Naive thymus-derived CD8-positive, alpha-beta T cell (primary cell): ENCODE measurements at places on chromosomes 4 and X. TPM values are rescaled to one million over a fixed set of nuclear protein-coding genes. Genes with fewer than 3 reads are reported as not detected.

GRCh38 chr4:97517939-97518338 lies 625.3 kb downstream of the STPG2 start:
- no peak overlapping the region for H3K4me3 ChIP-seq
- DNase-seq = no peak
- H3K27me3 ChIP-seq = no peaks in the 10 kb centered on the region
- H3K4me1 ChIP-seq = no peaks in the 10 kb centered on the region
- H3K36me3 ChIP-seq = no peaks in the 10 kb centered on the region
- no peak overlapping the region for H3K27ac ChIP-seq

DNA sequence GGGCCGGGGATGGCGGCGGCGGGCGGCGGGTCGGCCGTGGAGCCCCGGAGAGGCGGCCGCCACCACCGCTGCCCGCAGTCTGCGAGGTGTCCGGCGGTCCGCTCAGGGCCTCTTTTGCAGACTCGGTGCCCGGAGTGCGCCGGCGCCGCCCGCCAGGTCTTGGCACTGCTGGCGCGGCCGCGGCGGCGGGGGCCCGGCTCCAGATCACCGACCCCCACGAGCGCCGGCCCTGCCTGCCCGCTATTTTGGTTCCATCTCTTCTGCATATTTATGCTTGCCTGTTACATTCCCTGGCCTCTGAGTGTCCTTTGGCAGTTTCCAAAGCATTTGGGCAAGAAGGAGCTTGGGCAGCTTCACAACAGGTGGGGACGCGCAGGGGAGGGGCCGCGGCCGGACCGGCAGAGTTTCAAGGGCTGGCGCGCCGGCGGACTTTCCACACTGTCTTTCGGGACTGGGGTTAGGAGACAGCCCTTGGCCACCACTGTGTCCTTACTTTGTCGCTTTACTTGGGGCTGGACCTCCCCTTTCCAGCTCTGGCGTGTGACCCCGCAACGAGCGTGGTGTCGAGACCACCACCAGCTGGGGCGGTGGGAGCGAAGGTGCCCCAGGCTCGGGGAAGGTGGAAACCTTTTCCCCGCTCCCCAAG lies 668 bp upstream of the TAPT1 start:
- H3K4me1 ChIP-seq = peaks cover 59% of the 10 kb centered on the region
- no peaks in the 10 kb centered on the region for H3K36me3 ChIP-seq
- DNase-seq = peak; percentile 37
- H3K27ac ChIP-seq = peak overlapping the region; percentile 95
- peak overlapping the region; percentile 91 for H3K4me3 ChIP-seq

DNA sequence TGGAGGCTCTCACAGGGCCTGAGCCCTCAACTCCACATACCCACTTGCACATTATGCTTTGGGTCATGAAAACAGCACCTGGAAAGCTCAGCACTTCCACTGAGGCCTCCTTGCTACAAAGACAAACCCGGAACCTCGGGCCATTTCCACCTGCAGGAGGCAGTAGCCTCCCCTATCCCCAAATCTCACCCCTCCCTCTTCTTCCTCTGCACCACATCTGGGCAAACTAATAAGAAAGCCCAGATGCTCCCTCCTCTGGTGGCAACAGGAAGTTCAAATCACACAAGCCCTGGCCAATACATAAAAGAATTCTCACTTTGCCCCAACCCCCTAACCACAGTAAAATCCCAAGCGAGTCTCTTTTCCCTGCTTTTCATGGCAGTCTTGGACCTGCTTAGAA lies 136.4 kb downstream of the MAPK10 start:
- no peaks in the 10 kb centered on the region for H3K27me3 ChIP-seq
- no peaks in the 10 kb centered on the region for H3K36me3 ChIP-seq
- DNase-seq = no peak
- no peak overlapping the region for H3K4me3 ChIP-seq

- DNase-seq = no peak
- H3K4me3 ChIP-seq = no peak overlapping the region
- no peak overlapping the region for H3K27ac ChIP-seq
- H3K36me3 ChIP-seq = no peaks in the 10 kb centered on the region
- no peaks in the 10 kb centered on the region for H3K27me3 ChIP-seq
These were observed 15.6 kb downstream of the PAQR3 start for GRCh38 chr4:78923464-78924312.

GRCh38 chr4:187555174-187555573 lies 440.4 kb upstream of the ZFP42 start:
- no peaks in the 10 kb centered on the region for H3K36me3 ChIP-seq
- DNase-seq = no peak
- H3K4me1 ChIP-seq = no peaks in the 10 kb centered on the region
- H3K27ac ChIP-seq = no peak overlapping the region

DNA sequence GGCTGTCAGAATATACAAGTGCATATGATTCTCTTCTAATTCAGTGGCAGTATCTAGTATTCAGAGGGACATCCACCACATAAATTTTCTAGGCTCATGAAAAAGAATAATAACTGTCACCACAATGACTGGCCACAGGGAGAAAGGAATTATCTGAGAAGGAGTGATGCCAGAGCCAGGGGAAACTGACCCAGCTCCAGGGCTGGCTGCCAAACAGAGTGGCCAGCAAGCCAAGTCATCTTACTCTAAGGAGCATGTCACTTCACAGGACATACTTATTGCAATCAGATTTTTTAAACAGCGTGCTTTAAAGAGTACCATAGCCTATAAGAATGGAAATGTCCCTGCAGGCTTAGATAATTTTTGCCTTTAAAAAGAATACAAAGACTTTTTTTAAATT lies 5.8 kb upstream of the SEPTIN11 start:
- DNase-seq = no peak
- H3K27me3 ChIP-seq = no peaks in the 10 kb centered on the region
- H3K4me1 ChIP-seq = peaks cover 8% of the 10 kb centered on the region
- no peak overlapping the region for H3K4me3 ChIP-seq

- H3K27ac ChIP-seq = no peak overlapping the region
- H3K4me1 ChIP-seq = no peaks in the 10 kb centered on the region
- DNase-seq = no peak
- H3K36me3 ChIP-seq = no peaks in the 10 kb centered on the region
These were observed 4.0 kb downstream of the SRPX start for GRCh38 chrX:38216642-38217041.

DNA sequence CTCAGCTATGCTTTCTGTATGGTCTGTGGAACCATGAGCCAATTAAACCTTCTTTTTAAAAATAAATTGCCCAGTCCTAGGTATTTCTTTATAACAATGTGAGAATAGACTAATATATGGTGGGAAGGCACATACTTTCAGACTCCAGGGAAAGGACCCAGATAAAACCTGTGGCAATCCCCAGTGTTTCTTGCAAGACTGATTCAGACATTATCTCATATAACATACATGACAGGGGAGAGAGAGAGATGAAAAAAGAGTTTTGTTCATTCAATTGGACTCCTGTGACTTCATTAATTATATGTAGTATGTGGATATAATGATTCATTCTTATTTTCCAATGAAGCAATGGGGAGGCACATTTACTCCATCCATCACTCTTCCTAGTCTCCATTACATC lies 291.4 kb upstream of the PRKX start:
- H3K27ac ChIP-seq = no peak overlapping the region
- no peak overlapping the region for H3K4me3 ChIP-seq
- no peak for DNase-seq
- peaks cover 11% of the 10 kb centered on the region for H3K27me3 ChIP-seq
- no peaks in the 10 kb centered on the region for H3K36me3 ChIP-seq

DNA sequence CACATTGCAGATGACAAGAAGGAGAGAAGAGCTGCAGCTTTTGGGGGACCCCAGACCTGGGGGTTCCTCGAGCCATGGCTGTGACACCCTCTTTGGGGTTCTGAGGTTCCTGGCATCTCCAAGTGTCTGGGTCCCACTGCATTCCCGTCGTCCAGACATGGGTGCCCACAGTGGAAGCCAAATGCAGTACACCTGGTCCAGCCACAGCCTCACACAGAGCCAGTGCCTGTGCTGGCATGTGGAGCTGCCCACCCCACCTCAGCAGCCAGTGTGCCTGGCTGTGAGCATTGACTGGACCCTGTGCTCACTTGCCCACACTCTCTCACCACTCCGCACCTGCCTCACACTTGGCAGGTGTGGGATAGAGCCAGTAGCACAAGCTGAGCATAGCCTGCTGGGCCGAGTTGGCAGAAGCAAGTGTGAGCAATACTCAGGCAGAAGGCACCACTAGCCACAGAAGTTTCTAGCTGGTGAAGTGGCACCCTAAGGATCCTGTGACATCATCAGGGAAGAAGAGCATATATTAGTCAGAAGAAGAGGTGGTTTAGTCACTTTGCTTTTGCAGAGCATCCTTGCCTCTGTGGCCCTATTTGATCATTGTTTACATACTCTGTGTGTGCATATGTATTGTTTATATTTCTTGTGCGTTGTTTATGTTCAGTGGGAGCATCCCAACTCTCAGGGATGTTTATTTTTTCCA lies 65.0 kb upstream of the MAGEB2 start:
- no peak overlapping the region for H3K4me3 ChIP-seq
- no peak for DNase-seq
- H3K36me3 ChIP-seq = no peaks in the 10 kb centered on the region
- no peaks in the 10 kb centered on the region for H3K4me1 ChIP-seq

DNA sequence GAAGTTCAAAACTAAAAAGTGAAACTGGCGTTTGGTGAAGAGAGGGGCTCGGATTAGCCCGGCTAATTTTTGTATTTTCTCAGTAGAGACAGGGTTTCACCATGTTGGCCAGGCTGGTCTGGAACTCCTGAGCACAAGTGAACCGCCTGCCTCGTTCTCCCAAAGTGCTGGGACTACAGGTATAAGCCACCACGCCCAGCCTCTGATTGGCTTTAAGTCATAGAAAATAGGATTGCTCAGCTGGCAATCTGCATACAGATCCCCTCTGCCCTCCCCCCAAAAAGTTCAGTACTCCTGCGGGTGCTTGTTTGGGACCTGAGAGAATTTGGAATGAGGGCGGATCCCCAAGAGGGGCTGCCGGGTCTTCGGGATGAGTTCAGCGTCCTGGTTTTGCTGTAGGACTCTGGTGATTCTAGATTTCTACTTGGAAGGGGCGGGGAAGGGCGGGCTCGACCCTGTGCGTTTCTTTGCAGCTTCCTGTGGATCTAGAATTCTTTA lies 537 bp upstream of the PRKX start:
- H3K4me3 ChIP-seq = peak overlapping the region; percentile 81
- H3K27ac ChIP-seq = peak overlapping the region; percentile 89
- no peaks in the 10 kb centered on the region for H3K27me3 ChIP-seq
- peaks cover 23% of the 10 kb centered on the region for H3K4me1 ChIP-seq
- no peak for DNase-seq

GRCh38 chrX:28946846-28947245 lies 359.6 kb downstream of the IL1RAPL1 start:
- H3K27ac ChIP-seq = no peak overlapping the region
- no peaks in the 10 kb centered on the region for H3K4me1 ChIP-seq
- H3K36me3 ChIP-seq = no peaks in the 10 kb centered on the region
- no peak overlapping the region for H3K4me3 ChIP-seq

DNA sequence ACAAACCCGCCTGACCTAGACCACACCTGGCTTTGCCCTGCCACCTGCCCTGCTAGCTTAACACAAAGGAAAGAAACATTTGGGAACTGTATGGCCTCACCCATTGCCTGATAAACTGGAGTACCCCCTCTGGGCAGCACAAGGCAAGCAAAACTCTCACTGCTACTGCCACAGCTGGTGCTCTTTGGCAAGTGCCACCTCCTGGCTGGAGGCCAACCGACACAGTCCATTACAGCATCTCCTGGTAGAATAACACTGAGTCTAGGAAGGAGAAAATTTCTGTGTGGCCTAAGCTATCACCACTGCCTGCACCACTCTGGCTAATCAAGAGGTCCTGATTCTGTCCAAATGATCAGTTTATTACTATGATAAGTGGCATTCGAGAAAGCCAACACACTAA lies 18.9 kb upstream of the SPANXN3 start:
- H3K36me3 ChIP-seq = no peaks in the 10 kb centered on the region
- no peaks in the 10 kb centered on the region for H3K27me3 ChIP-seq
- no peak overlapping the region for H3K4me3 ChIP-seq
- no peaks in the 10 kb centered on the region for H3K4me1 ChIP-seq

DNA sequence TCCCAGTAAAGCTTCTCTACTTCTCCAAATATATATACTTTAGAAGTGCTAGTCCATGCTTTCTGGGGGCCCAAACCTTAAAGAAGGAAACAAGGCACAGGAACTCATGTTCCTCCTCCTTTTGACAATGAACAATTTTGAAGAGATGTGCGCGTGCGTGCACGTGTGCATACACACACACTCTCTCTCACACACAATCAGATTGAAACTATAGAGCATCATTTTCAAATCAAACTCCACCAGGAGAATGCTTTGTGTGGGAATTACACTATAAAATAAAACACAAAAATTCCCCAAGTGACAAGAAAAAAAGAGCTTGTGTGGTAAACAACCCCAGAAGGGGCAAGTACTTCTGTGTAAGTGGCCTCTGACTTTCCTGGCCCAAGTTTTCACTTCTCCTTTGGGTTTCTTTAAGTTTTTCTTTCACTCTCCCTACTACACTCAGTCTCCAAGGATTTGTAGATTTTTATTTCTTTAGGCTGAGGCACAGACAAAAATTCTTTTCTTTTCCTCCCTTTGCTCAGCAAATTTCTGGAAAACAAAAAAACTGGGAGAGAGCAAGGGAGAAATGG lies 46.6 kb upstream of the SHISA3 start:
- H3K4me1 ChIP-seq = no peaks in the 10 kb centered on the region
- H3K27ac ChIP-seq = no peak overlapping the region
- H3K36me3 ChIP-seq = no peaks in the 10 kb centered on the region
- peaks cover 26% of the 10 kb centered on the region for H3K27me3 ChIP-seq
- DNase-seq = no peak

- DNase-seq = no peak
- H3K27me3 ChIP-seq = peaks cover 12% of the 10 kb centered on the region
- no peak overlapping the region for H3K27ac ChIP-seq
These were observed 91.7 kb upstream of the PHOX2B start for GRCh38 chr4:41839916-41840854.

DNA sequence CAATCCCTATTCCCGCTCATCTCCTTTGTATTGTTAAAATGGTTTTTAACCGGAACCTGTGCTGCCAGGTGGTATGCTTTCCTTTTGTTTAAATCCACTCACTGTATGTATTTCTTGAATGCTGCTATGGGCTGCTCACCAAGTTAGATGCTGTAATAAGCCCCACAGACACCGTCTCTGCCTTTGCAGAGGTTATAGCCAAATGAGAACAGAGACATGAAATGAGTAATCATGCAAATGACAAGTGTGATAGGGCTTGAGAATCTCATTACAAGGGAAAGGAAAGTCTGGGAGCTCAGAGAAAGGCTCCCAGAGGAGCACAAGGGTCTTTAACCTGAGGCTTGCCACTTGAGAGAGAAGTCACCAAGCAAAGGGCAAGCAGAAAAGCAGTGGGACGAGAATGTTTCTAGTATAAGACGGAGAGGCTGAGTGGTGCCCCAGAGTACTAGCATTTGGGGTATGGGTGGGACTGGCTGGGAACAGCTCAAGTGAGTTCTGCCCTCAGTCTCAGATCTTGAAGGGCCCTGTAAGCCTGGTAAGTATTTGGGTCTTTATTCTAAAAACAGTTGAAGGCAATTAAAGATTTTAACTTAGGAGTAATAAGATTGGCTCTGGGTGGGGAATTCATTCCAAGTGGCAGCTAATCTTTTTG lies 110.8 kb upstream of the H2AZ1 start:
- no peak for DNase-seq
- H3K27ac ChIP-seq = no peak overlapping the region
- no peaks in the 10 kb centered on the region for H3K36me3 ChIP-seq
- peaks cover 18% of the 10 kb centered on the region for H3K27me3 ChIP-seq
- H3K4me1 ChIP-seq = no peaks in the 10 kb centered on the region
- H3K4me3 ChIP-seq = no peak overlapping the region

The CLTRN gene
- 0.71 TPM for polyA plus RNA-seq

The IL21 gene
- polyA plus RNA-seq = not detected

The RAB40AL gene
- polyA plus RNA-seq = not detected

The BEND2 gene
- polyA plus RNA-seq = not detected

The TAF1 gene
- polyA plus RNA-seq = 9.9 TPM

The HS6ST2 gene
- not detected for polyA plus RNA-seq

The GPR143 gene
- not detected for polyA plus RNA-seq

The CUL4B gene
- 23.9 TPM for polyA plus RNA-seq

The KCND1 gene
- 0.06 TPM for polyA plus RNA-seq

The ZFP42 gene
- polyA plus RNA-seq = not detected
